Amniotic stem cell (primary cell): ENCODE measurements at places on chromosomes 6 and 20.

GRCh38 chr20:61449057-61449609, 197.1 kb downstream of the CDH4 start:
- no peak for DNase-seq

DNA sequence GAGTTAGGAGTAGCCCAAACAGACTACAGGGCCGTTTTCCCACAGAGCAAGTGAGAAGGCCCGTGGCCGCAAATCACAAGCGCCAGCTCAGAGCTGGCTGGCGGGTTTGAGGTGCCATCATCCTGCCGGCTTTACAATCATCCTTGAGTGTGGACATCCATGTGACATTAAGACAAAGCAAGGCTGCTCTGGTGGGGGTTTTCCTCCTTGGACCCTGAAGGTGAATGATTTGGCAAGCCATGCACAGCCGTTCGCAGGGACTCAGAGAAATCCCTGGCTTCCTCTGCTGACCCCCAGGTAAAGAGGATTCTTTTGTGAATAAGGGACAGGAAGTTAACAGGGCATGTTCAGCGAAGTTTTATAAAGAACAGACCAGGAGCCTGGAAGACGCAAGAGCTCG, 137.2 kb downstream of the AGPAT4 start:
- no peak for DNase-seq

DNA sequence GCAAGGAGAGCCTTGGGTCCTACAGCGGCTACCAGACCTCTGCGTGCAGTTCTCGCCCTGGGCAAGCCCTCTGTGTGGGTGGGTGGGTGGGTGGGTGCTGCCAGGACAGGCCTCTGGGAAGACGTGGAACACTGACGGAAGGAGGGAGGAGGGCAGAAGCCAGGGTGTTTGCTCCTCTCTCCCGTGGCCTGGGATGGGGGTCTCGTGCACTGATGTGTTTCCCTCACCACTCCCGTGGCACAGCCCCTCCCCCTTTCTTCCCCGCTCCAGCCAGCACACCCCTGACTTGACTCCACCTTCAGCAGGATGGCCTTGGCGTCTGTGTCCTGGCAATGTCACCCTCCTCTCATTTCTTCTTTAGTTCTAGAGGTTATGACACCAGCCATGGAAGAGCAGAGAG, 130.0 kb downstream of the CDH26 start:
- DNase-seq, result no peak

- no peak for DNase-seq
Measured at GRCh38 chr6:42702200-42702599, 20.2 kb downstream of the PRPH2 start.

DNA sequence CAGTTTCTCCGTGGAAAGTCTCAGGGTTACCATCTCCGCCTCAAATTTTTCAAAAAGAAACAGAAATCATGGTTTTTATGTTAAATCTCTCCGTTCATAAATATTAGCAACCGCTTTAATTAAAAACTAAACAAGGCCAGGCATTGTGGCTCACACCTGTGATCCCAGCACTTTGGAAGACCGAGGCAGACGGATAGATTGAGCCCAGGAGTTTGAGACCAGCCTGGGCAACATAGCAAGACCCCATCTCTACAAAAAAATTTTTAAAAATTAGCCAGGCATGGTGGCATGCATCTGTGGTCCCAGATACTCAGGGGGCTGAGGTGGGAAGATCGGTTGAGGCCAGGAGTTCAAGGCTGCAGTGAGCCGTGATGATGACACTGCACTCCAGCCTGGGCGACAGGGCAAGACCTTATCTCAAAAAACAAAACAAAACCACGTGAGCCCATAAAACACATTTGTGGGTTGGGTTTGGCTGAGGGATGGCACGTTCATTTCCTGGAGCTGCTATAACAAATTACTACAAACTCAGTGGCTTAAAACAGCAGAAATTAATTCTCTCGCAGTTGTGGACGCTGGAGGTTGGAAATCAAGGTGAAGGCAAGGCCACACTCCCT, 223.2 kb downstream of the ZNF217 start:
- DNase-seq, result no peak

DNA sequence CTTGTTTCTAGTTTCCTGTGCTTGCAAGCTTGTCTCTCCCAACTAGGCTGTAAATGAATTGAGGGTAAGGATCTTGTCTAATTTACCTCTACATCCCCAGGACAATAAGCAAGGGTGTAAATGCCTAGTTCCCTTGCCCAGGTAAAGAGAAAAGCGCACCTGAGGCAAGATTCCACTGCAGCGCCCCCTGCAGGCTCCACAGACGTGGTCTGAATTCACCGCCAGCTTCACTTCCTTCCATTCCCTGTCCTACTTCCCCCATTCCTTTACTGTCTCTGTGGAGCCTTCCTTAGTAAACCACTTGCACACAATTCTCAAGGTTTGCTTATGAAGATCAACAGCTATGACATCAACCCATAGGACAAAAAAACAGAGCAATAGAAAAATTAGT, 42.3 kb downstream of the ANKEF1 start:
- DNase-seq, result no peak

GRCh38 chr6:49551866-49552129, 1.3 kb downstream of the C6orf141 start:
- no peak for DNase-seq

DNA sequence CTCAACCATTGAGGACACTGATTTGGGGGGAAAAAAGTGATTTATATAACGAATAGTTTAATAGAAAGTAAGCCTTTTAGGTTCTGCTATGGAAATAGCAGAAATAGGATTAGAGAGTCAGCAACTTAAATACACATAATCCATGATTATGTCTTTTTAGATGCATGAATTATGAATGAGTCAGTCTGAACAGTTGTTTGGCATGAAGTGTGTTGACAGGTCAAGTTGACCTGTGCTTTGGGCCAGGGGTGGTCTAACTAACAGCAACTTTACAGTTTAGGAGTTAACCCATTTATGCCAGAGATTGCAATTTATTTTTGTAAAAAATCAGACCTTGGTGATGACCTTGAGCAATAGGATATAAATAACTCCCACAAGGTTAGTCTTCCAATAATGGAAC, 191.3 kb downstream of the MTFR2 start:
- no peak for DNase-seq
